ENCODE measurements at places on chromosomes 2 and 18. TPM values are rescaled to one million over a fixed set of nuclear protein-coding genes. Genes with fewer than 3 reads are reported as not detected.

Gene PROM2
- total RNA-seq, result 101 TPM

Gene GPR155
- 20.5 TPM for total RNA-seq

Gene UGT1A8
- total RNA-seq, result not detected

Gene EFR3B
- 0.39 TPM for total RNA-seq

Gene ASAP2
- total RNA-seq, result 195 TPM

Gene REL
- total RNA-seq, result 10.0 TPM

Gene LGALSL
- total RNA-seq, result 3.1 TPM

Gene ANKRD30B
- under 0.01 TPM for total RNA-seq

Gene SDC1
- total RNA-seq, result 268 TPM

Gene SERPINB10
- total RNA-seq, result not detected

Gene SMPD4
- 29.9 TPM for total RNA-seq

Gene SERPINB7
- 0.79 TPM for total RNA-seq

Gene CNGA3
- total RNA-seq, result not detected

Gene CEP76
- total RNA-seq, result 3.9 TPM

Gene VAMP5
- 10.2 TPM for total RNA-seq

Gene CCL20
- total RNA-seq, result 2.4 TPM

Gene ALPG
- under 0.01 TPM for total RNA-seq

Gene FKBP7
- 38.9 TPM for total RNA-seq

Gene SEH1L
- total RNA-seq, result 10.2 TPM

Gene EPAS1
- total RNA-seq, result 489 TPM

Gene CIB4
- total RNA-seq, result not detected

Gene FABP1
- total RNA-seq, result not detected

Data from placental epithelial cell (primary cell).